ENCODE measurements at places on chromosomes 6 and 20. TPM values are rescaled to one million over a fixed set of nuclear protein-coding genes. Genes with fewer than 3 reads are reported as not detected.
A peak's percentile ranks its signal among the peaks of the same experiment; 100 is the strongest.

GSTA2 gene
- total RNA-seq = not detected

GRCh38 chr6:35086636-35087360 lies 54.3 kb downstream of the TCP11 start:
- peaks cover 6% of the 10 kb centered on the region for H3K36me3 ChIP-seq
- no peak overlapping the region for H3K27ac ChIP-seq
- no peak overlapping the region for H3K4me3 ChIP-seq
- DNase-seq = no peak

MEI4 gene
- total RNA-seq = not detected

GRCh38 chr20:46573788-46574584 lies 23.5 kb upstream of the OCSTAMP start:
- H3K27ac ChIP-seq = no peak overlapping the region
- no peak for DNase-seq
- no peak overlapping the region for H3K4me3 ChIP-seq
- no peaks in the 10 kb centered on the region for H3K4me1 ChIP-seq

DNA sequence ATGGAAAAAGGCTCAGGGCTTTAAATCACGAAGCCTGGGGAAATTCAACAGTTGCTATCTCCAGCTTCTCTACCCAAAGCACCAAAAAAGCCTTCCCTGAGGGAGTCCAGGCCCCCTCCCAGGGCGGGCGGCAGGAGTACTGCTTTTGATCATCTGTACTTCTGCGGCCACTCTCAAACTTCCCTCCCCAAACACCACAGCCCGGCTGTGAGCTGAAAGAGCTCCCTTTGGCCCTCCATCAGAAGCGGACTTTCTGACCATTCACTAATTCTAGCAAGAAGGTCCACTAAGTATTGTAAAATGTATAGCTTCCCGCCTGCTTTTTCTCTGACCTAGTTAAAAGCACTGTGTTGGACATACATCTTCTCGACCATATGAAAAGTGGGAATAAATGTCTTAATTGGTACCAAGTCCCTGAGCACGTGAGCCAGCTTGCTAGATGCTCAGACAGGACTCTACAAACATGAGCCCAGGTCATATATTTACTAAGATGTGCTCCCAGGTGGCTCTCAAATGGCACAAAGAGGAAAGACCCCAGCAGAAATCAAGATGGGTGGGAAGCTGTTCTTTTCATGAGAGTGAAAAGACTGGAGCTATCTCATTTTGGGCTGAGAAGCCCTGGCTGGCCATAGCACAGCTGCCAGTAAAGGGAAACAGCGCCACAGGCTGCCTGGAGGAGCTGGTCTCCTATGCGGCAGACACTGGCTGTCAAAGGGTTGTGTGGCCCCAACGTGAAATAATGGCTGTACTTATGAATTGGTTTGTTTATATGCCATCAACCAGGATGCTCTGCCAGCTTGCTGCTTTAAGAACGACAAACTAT lies 58.6 kb downstream of the GFOD1 start:
- peak; percentile 43 for DNase-seq
- H3K4me1 ChIP-seq = peaks cover 80% of the 10 kb centered on the region
- H3K27ac ChIP-seq = peak overlapping the region; percentile 95
- peaks cover 4% of the 10 kb centered on the region for H3K36me3 ChIP-seq
- peak overlapping the region; percentile 58 for H3K4me3 ChIP-seq

SLC17A9 gene
- total RNA-seq = 16.5 TPM

GRCh38 chr6:27176096-27176495 lies 71.4 kb upstream of the PRSS16 start:
- no peak for DNase-seq
- no peaks in the 10 kb centered on the region for H3K27me3 ChIP-seq
- no peaks in the 10 kb centered on the region for H3K36me3 ChIP-seq
- peak overlapping the region; percentile 88 for H3K4me3 ChIP-seq
- H3K27ac ChIP-seq = peak overlapping the region; percentile 4

CRIP3 gene
- 1.8 TPM for total RNA-seq

DNA sequence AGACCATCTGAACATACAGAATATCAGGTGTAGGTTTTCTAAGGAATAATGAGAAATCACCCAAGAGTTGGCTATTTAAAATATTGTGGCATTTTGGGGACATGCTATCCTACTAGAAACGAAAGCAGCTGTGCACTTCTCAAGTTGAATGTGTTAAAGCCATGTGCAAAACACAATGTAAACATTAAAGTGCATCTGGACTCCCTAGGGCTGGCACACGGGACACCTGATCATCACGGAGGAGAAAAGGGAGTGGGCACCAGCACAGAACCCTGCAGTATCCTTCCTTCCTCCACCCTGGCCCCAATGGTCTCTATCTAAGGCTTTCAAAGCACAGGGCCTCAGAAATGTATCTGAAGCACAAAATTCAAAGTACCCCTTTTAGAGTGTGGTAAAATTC lies 94.3 kb downstream of the INSM1 start:
- H3K36me3 ChIP-seq = peaks cover 10% of the 10 kb centered on the region
- no peak for DNase-seq
- no peak overlapping the region for H3K27ac ChIP-seq
- peaks cover 21% of the 10 kb centered on the region for H3K4me1 ChIP-seq

KIZ gene
- 15.2 TPM for total RNA-seq

GRCh38 chr6:137923866-137924653 lies 57.0 kb downstream of the TNFAIP3 start:
- peaks cover 44% of the 10 kb centered on the region for H3K4me1 ChIP-seq
- no peak overlapping the region for H3K4me3 ChIP-seq
- no peaks in the 10 kb centered on the region for H3K27me3 ChIP-seq
- no peak for DNase-seq

PKIG gene
- total RNA-seq = 4.5 TPM

STK4 gene
- 156 TPM for total RNA-seq

- no peak overlapping the region for H3K4me3 ChIP-seq
- peaks cover 27% of the 10 kb centered on the region for H3K36me3 ChIP-seq
- no peaks in the 10 kb centered on the region for H3K27me3 ChIP-seq
- no peaks in the 10 kb centered on the region for H3K4me1 ChIP-seq
Observed at GRCh38 chr20:37808233-37809070, 94.5 kb upstream of the VSTM2L start.

GRCh38 chr20:30505566-30505965 lies 751.9 kb upstream of the DEFB115 start:
- no peak overlapping the region for H3K27ac ChIP-seq
- DNase-seq = no peak
- H3K36me3 ChIP-seq = no peaks in the 10 kb centered on the region

DNA sequence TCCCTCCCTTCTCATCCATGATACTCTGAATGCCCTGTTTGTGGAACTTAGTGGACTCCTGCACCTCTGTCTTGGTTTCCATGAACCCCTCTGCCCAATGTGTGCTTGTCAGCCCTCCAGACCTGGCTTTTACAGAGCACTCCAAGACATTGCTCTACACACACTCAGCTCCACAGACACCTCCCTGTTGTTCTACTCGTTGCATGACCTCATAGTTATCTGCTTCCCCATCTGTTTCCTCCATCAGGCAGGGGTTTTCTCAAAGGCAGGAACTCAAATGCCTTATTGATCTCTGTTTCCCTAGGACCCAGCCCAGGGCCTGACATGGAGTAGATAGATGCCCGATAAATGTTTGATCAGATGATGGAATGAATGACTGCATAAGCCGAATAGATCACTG lies 13.3 kb downstream of the PLCG1 start:
- H3K36me3 ChIP-seq = peaks cover 41% of the 10 kb centered on the region
- H3K4me3 ChIP-seq = peak overlapping the region; percentile 3
- peak overlapping the region; percentile 93 for H3K27ac ChIP-seq
- DNase-seq = no peak
- H3K4me1 ChIP-seq = peaks cover 91% of the 10 kb centered on the region
- no peaks in the 10 kb centered on the region for H3K27me3 ChIP-seq

OPN5 gene
- not detected for total RNA-seq

GABRR2 gene
- 0.14 TPM for total RNA-seq

DNA sequence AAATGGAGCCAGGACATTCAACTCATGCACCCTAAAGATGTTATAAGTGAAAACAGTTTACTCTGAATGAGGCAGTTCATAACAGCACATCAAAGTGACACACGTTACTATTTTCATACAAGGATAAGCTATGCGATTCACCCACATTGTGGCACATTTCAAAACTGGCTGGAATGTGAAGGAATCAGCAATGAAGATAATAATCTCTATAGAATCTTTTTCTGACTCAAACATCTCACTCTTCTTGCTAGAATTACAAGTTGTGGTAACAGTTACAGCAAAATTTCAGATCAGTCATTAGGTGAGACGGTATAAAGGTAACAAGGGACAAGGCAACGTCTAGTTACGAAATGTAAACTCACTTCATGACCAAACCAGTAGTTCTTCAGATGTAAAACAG lies 17.5 kb downstream of the TMEM244 start:
- H3K4me3 ChIP-seq = no peak overlapping the region
- no peaks in the 10 kb centered on the region for H3K4me1 ChIP-seq
- no peak overlapping the region for H3K27ac ChIP-seq

- no peak overlapping the region for H3K4me3 ChIP-seq
- H3K36me3 ChIP-seq = no peaks in the 10 kb centered on the region
- no peak for DNase-seq
- no peak overlapping the region for H3K27ac ChIP-seq
Observed at GRCh38 chr20:57315083-57315975, 14.3 kb upstream of the SPO11 start.

DNA sequence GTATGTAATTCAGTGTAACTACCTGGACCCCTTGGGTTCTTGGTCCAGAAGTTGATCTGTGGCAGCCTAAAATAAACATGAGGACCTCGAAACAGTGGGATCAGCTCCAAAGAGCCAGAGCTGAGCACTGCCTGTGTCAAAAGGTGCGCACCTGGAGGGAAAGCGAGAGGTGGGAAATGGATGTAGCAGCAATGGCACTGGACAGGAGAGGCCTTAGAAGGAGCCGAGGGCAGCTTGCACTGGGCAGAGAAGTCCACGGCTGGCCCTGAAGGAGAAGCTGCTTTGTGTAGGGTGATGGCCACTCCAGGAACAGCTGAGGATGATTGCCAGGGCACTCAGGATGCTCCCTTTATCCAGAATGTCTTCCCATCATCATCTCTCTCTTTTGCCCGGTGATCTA lies 213.9 kb upstream of the SNX9 start:
- DNase-seq = no peak
- H3K27me3 ChIP-seq = no peaks in the 10 kb centered on the region
- H3K4me1 ChIP-seq = peaks cover 4% of the 10 kb centered on the region
- no peak overlapping the region for H3K27ac ChIP-seq
- no peaks in the 10 kb centered on the region for H3K36me3 ChIP-seq

CDSN gene
- not detected for total RNA-seq

ENPP4 gene
- total RNA-seq = 6.6 TPM

DNA sequence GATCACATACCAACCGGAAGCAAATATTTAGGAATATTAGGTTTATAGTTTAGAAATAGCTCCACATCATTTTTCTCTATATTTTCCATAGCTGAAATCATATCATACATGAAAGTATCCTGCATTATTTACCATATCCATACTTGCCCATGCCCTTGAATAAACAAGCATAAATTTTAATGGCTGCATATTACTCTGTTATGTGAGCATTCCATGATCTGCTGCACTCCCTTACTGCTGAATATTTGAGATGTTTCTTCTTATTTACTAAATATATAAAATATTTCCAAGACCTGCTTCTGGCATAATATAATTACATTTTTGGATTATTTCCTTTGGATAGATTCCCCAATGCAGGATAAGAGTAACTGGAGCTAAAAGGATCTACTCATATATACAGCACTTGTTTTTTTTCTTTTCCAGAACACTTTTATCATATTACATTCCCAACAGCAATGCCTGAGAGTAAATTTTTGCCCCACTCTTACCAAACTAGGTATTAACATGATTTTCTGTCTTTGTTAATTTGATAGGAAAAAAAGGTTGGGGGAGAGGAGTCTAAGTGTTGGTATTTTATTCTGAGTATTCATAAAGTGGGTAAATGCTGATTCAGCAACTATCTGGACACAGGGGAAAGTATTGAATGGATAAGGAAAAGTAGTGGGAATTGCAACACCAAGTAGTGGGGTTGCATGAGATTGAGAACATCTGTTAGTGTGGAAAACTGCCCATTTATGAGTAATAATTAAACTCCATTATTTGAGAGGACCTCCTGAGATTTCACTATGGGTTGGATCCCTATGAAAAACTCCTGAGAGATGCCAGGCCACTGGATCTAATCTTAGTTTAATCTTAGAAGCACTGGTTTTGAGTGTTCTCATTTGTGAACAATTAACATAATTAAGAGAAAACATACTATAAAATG lies 76.0 kb downstream of the MAN1A1 start:
- no peak overlapping the region for H3K4me3 ChIP-seq
- peaks cover 22% of the 10 kb centered on the region for H3K36me3 ChIP-seq
- H3K27me3 ChIP-seq = no peaks in the 10 kb centered on the region
- H3K4me1 ChIP-seq = peaks cover 6% of the 10 kb centered on the region
- no peak overlapping the region for H3K27ac ChIP-seq

- H3K36me3 ChIP-seq = no peaks in the 10 kb centered on the region
- no peak overlapping the region for H3K4me3 ChIP-seq
- H3K27me3 ChIP-seq = no peaks in the 10 kb centered on the region
- no peak overlapping the region for H3K27ac ChIP-seq
- DNase-seq = no peak
Observed at GRCh38 chr6:44537306-44538049, 150.0 kb downstream of the CDC5L start.

GRCh38 chr6:16670183-16670582 lies 91.1 kb downstream of the ATXN1 start:
- H3K27me3 ChIP-seq = no peaks in the 10 kb centered on the region
- peak overlapping the region; percentile 87 for H3K27ac ChIP-seq
- peak overlapping the region; percentile 7 for H3K4me3 ChIP-seq
- no peak for DNase-seq
- H3K36me3 ChIP-seq = peaks cover 25% of the 10 kb centered on the region

DNA sequence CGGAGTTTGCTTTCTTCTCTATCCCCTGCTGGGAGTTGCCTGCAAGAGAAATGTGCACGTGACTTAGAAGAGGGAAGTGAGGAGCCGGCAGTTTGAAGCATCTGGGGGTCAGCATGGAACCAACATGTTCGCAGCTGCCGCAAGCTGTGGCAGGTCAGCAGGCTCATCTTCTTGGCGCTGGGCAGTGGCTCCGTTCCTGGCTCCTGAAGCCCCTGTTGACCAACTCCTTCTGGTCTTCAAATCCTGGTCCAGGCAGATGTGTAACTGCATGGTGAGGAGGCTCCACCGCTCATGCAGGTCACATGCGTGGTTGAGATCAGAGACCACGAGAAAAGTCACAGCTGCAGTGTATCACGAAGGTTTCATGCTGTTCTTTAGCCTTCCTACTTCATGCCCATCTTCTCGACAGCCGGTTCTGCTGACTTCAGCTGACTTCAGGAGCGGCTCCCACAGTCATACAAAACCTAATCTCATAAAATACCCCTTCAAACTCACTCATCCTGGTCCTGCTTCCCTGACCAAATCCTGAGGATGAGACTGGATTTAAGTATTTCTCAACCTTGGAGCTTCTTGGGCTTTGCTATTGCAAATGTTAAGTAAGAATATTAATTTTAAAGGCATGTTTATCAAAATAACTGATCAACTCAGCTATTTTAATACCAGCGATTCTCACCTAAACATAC lies 44.9 kb upstream of the BCAS1 start:
- no peak overlapping the region for H3K27ac ChIP-seq
- H3K4me1 ChIP-seq = no peaks in the 10 kb centered on the region
- no peak overlapping the region for H3K4me3 ChIP-seq
- DNase-seq = no peak

COL11A2 gene
- total RNA-seq = 1.9 TPM

PTPRT gene
- not detected for total RNA-seq

PRDM13 gene
- total RNA-seq = not detected

Measured in activated CD4-positive, alpha-beta T cell treated with anti-CD3 and anti-CD28 coated beads for 36 hours (primary cell).